Stimulated activated CD8-positive, alpha-beta memory T cell treated with anti-CD3 and anti-CD28 coated beads, Interleukin-15, amount 100 ng/mL, for 48 hours (primary cell): ENCODE measurements at places on chromosomes 16 and 17.

- no peak for DNase-seq
Measured at GRCh38 chr16:20849589-20850390, 43.5 kb downstream of the REXO5 start.

DNA sequence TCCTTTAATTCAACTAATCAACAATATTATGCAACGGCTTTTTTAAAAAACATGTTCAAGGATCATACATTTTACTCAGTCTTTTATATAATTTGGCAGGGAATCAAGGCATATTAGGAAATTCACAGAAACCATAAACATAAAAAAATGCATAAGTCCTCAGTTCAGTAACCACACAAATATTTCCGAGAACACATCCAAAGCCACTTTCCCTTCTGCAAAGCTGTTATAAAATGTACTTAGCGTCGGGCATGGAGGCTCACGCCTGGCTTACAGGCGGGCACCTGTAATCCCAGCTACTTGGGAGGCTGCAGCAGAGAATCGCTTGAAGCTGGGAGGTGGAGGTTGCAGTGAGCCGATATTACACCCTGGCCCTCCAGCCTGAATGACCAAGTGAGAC lies 9.7 kb upstream of the ZC3H7A start:
- DNase-seq = no peak

DNA sequence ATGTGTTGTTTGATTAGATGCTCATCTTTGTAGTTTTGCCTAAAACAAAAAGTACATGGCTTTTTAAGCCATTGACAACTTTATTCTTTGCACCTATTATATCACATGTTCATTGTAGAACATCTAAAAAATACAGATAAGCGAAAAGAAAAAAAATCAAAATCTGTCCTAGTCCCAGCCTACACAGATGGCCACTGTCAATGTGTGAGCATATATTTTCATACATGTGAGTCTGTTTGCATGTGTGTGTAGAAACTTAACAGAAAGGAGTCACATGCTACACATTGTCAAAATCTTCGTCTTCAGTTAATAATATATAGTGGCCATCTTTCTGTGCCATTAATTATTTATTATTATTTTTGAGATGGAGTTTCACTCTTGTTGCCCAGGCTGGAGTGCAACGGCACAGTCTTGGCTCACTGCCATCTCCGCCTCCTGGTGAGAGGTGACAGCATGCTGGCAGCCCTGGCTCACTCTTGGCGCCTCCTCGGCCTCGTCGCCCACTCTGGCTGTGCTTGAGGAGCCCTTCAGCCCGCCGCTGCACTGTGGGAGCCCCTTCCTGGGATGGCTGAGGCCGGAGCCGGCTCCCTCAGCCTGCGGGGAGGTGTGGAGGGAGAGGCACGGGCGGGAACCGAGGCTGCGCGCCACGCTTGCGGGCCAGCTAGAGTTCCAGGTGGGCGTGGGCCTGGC lies 68.5 kb upstream of the AMZ2 start:
- DNase-seq = no peak

GRCh38 chr17:58265902-58266875 lies 14.5 kb downstream of the MPO start:
- DNase-seq = no peak

DNA sequence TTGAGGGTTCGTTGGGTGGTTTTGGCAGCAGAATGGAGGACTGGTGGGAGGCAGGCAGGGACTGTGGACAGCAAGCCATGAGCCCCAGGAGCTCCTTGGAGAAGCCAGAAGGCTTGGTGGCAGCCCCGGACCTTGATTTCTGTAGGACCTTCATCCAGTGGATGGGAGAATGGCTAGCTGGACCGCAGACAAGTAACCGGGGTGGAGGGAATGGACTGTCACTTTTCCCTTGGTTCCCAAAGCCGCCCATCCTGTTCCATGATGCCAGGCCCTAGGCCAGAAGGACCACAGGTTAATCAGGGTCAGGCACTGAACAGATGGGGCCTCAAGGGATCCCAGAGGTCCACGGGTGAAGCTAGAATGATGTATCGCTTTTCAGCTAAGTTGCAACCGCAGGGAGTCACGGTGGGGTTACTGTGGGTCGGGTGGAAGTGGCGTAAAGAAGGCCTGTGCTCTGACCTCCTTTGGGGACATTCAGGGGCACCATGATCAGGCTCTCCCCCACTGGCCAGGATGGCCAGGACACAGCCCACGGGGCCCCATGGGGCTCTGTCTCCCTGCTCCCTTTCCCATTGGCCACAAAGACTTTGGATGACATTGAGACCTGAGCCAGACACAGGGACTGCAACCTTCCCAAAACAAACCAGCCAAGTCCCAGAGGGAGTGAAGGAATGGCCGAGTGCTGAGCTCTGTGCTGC lies 66.9 kb upstream of the MRTFB start:
- DNase-seq = no peak

DNA sequence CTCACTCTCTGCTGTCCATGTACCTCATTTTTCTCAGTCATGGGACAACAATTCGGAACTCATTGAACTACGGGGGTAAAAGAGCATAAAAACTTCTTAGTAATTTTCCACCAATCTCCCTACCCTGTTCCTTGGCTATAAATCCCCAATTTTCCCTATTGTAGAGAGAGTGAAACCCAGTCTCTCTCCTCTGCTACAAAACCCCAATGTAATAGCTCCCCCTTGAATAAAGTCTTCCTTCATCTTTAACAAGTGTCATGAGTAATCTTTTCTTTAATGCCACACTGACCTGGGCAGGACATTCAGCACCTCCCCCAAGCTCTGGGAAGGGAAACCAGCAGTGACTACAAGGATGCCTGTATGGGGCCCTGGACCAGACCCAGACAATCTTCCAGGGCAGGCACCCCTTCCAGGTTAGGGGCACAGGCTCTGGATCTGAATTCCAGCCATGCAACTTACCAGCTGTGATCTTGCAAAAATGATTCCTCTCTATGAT lies 10.2 kb upstream of the EIF1 start:
- no peak for DNase-seq

DNA sequence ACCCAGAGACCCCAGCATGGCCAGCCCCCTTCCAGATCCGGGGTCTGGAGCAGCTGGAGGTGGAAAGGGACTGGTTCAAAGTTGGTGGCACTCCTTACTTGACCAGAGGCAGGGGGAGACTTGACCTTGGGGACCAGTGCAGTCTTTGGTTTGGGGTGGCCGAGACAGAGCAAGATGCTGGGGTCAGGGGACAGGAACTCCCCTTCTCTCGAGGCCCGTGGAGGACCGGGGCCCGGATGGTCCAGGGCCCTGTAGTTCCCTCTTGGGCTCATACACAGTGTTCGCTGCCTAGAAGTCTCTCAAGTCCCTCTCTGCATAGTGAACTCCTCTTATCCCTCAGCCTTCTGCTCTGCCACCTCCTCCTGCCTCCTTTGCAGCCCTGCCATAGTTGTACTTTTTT lies 601 bp upstream of the PRSS33 start:
- DNase-seq = no peak

DNA sequence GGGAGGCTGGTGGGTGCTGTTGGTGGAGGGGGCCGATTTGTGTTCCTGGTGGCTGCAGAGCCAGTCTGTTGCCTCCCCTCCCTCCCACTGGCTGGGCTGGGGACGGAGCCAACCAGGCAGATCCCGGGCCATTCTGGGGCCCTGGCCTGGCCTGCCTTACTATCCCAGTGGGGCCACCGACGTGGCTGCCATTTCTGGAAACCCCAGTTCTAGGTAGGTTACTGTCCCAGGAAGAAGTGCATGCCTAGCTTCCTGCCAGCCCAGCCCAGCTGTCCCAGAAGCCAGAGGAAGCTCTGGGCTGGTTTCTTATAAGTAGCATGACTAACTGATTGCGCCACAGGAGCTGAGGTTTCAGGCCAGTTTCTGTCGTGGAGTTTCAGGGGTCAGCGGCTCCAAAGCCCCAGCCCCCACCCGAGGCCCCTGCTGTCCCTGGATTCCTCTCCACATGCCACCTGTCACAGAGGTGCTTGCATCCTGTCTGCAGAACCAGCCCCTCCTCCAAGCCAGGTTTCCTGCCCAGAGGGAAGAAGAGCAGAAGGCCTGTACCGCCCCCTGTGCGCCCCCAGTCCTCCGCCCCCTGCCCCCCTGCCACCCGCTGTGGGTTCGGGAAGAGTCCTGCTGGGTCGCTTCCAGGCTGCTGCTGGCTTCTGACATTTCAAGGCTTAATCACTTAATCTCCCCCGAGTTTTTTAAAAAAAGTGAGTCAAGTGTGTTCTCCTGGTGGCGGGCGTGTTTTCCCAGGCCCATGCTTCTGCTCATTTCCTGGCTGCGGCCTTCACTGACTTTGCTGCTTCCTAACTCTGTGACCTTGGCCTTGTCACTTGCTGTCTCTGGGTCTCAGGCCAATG lies 13.2 kb downstream of the IL4R start:
- peak; percentile 43 for DNase-seq
